ENCODE measurements at places on chromosomes 12 and 14.
A peak's percentile ranks its signal among the peaks of the same experiment; 100 is the strongest.

DNA sequence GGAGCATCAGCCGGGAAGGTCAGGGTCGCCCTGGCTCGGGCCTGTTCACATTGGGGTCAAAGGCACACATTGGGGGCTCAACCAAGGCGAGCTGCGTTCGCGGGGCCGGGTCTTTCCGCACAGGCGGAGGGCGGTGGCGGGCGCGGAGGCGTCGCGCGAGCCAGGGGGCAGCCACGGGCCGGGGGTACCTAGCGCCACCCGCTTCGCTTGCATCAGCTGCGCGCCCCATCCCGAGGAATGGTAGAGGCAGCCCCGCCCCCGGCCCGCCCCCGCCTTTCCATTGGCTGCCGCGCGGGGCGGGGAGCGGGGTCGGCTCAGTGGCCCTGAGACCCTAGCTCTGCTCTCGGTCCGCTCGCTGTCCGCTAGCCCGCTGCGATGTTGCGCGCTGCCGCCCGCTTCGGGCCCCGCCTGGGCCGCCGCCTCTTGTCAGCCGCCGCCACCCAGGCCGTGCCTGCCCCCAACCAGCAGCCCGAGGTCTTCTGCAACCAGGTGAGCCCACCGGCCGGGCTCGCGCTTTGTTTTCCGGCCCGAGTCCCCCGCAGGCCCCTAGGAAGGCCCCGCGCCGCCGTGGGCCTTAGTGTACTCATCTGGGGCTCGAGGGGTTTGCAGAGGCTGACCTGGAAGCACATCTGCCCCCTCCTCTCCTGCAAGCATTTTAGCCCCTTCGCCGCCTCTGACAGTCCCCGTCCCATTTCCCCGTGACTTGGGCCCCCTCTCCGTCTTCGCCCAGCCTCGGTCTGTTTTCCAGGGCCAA, at the start of gene ALDH2:
TSS of gene ALDH2 (plus strand) at position 326 of the 754 bp plus-strand sequence. CDS start at position 376, 50 bp downstream.
- no peak for DNase-seq

- no peak for DNase-seq
Observed at GRCh38 chr12:124188561-124189405, 106.1 kb upstream of the RFLNA start.

DNA sequence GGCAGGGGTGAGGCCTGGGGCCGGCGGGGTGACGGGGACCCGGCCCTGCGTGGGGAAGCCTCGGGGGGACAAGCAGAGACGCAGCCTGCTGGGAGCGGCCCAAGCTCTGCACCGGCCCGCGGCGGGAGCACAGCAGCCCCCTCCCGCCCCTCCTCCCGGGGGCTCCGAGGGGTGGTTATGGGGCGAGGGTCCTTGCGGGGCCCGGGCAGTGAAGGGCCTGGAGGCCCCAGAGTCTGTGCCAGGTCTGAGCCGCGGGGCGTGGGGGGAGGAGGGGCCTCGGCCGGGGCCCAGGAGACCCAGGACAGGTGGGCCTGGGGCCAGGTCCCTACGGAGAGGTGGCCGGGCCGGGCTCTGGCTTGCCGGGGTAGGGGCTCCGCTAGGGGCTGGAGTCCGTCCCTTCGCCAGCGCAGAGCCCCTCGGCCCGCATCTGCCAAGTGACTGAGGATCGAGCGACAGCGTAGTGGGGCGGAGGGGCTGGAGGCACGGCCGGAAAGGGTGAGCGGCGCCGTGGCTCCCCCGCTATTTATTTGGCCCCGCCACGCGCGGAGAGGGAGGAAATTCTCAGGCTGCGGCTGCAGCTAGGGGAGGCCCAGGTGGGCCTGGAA, 495 bp downstream of the TMEM121 start:
- no peak for DNase-seq

DNA sequence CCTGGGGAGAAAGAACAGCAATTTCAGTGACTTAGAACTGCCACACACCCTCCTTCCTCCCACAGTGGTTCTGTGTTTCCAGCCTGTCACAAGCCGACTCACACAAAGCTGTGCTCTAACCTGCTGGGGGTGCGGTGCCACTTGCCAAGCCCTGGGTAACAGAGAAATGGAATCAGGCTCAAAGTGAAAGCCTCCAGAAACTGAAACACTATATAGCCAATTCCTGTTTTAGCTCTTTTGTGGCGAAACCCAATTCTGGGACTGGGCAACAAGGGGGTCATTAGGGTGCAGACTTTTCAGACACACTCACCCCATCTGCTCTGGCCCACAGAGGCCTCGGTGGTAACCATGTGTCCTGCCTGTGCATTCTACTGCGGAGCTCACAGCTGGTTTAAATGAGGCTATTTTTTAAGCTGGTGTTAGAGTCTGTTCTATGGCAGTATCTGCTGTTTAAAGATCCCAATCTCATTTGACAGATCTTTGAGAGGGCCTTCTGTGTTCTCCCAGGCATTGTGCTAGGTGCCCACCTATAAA, 15.2 kb upstream of the ACTR6 start:
- no peak for DNase-seq

DNA sequence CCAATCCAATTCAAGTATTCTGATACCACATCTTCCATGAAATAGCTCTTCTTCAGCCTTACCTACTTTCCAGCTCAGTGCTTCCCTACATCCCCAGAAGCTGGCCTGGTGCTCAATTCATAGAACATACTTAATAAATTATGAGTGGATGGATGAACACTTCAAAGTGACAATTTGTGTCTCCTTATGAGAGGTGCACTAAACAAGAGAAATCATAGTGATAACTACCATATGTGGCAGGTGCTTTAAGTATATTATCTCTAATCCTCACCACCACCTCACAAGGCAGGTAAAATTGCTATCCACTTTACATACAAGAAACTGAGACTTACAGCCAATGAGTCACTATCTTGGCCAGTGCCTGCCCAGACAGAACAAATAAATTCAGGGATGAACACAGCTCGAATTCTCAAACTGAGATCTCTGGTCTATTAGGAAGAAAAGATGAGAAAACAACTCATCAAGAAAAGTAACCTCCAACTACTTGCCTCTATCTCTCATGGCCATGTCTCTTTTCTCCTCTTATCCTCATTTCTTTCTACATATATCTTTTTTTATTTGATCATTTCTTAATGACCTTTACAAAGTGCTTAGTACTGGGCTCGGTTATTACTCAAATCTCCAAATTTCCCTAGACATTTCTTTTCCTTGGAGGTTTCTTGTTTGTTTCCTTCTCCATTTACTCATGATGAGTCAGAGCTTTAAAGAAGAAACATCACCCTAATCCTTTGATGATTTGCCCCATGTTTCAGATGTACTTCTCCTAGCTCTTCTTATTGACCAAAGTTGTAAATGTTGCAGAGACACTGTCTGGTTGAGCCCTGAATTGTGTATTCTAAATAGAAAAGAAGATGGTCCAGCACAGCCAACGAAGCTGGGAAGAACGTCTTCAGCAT, 161.5 kb downstream of the RPS29 start:
- no peak for DNase-seq

DNA sequence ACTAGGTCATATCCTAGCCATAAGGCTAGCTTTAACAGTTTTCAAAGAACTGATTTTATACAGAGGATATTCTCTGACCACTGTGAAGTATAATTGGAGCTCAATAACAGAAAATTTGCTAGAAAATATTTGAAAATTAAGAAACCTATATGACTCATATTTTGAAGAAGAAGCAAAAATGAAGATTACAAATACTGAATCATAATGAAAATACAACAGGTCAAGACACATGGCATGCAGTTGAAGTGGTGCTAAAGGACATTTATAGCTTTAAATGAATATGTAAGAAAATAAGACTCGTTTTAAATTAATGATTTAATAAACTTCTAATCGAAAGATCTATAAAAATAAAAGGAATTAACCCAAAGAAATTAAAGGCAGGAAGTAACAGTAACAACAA, 1234.6 kb downstream of the SLC16A7 start:
- no peak for DNase-seq

GRCh38 chr12:124490584-124491305, 76.7 kb downstream of the NCOR2 start:
- no peak for DNase-seq

DNA sequence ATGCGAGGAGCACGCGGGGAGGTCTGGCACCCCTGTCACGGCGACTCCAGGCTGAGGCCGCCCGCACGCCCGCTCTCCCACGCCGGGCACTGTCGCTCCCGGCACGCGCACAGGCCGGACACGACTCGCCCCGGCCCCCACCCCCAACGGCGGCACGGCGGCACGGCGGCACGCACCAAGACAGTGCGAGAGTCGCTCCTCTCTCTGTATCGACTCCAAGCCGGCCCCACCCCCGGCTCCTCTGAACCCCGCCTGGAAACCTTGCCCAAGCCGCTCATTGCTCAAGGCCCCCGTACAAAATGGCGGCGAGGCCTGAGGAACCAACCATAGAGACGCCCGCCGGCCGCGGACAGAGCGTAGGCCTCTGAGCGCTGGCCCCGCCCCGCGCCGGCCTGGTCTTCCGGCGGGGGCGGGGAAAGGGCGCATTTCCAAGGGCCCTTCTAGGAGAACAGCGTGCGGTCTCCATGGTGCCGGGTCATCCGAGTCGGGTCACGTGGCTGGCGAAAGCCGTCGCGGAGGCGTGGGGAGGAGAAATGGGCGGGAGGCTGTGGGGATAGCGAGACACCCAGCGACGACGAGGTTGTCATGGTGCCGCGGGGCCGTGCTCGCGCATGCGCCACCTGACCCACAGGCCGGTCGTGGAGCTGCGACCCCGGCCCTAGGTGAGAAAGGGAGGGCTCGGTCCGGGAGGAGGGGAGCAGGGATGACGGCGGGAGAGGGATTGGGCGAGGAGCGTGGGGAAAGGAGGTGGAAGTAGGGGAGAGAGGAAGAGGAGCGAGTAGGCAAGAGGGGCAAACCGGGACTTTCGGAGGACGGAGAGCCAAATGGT, at the start of gene CIPC:
TSS of gene CIPC (plus strand) at position 559 of the 829 bp plus-strand sequence. CDS start 7,451 bp downstream, outside the sequence.
- peak; percentile 99 for DNase-seq

- no peak for DNase-seq
Observed at GRCh38 chr12:86948851-86949250, 692.7 kb upstream of the MGAT4C start.

DNA sequence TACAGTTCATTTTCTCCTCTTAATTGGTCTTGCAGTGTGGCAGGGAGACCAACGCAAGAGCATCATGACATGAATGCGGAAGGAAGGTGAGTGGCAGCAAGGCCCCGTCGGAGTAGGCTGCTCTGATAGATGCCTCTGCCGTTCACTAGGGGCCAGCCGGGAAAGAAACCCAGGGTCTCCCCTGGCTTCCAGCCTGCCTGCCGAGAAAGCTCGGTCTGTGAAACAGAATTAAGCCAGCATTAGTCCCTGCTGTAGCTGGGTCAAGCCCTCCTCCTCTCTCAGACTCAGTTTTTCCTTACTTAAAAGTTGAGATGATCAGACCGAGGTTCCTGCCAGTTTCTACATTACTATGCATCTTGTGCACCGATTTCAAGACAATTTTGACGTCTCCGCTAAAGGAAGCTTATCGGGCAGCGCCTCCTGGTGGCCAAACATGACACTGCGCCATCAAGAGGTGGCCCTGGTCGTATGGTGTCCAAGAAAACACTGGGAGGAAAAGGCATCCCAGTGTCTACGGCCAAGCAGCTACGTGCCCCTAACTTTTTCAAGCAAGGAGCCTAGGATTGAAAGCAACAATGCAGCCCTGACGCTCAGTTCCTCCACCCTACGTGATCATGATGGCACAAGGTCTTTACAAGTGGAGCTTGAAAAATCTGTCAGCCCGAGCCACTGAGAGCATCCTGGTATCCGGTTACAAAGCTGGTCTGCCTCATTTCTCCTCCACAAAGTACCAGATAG, 131.6 kb downstream of the KSR2 start:
- DNase-seq = peak; percentile 38

GRCh38 chr14:29380826-29381225, 546.8 kb downstream of the PRKD1 start:
- DNase-seq = no peak

GRCh38 chr14:91509083-91509877, 830 bp downstream of the PPP4R3A start:
- no peak for DNase-seq

GRCh38 chr12:44551631-44552030, 324.5 kb downstream of the NELL2 start:
- no peak for DNase-seq

GRCh38 chr14:103627073-103628025, 1.7 kb upstream of the KLC1 start:
- no peak for DNase-seq

GRCh38 chr12:113167868-113168267, 17.4 kb downstream of the DDX54 start:
- no peak for DNase-seq

GRCh38 chr14:33404964-33405574, 466.4 kb downstream of the NPAS3 start:
- DNase-seq = no peak

GRCh38 chr12:24418157-24418556, 468.7 kb upstream of the SOX5 start:
- DNase-seq = no peak

DNA sequence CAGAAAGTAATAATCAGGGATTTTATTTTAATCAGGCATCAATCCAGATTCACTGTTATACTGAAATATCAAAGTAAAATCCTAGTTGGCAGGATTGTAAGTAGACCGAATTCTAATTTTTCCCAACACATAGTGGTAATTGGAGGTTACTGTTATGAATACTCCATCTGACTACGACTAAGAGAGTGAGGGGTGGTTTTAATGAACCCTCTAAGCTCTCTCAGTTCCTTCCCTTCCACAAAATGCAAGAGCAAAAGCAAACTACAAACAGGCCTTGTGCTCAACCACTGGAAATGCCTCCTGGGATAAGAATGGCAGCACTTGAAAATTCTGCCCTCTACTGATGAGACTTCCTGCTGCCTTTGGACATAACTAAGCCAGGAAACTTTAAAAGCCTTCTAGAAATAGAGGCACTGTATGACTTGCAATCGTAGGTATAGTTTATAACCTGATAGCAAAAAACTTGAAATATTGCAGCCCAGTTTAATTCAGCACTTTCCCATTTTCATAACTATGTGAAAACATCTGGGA, 184.8 kb downstream of the SLC16A7 start:
- no peak for DNase-seq

DNA sequence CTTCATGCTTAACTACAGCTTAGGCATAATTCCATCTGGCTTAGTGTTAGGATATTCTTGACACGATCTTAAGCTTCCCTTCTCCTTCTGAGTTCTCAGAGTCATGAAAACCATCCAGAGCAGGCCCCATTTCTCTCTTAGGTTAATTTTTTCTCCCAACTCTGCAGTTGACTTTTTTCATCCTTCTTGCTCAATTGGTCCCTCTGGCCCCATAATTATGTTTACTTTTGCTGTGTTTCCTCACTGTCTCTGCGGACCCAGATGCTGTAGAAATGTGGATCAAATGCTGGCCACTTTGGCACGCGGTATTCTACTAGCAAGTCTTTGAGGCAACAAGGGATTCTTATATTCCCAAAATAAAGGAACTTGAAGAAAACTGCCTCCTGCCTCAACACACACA, 9.5 kb downstream of the TMEM132C start:
- no peak for DNase-seq

DNA sequence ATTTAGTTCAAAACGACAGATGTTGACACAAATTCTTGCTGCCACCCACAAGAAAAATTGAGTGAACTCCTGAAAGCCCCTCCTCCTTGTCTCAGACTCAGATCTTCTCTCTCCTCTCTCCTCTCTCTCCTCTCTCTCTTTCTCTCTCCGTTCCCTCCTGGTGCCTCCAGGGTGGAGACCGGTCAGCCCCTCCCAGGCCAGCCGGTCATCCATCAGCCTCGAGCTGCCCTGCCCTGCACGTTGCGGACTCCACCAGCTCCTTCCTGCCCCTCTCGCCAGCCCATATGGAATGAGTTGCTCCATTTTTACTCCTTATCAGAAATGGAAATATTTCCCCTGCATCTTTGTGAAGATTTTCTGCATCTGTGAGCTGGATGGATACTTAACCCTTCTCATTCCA, 103.8 kb downstream of the TBX5 start:
- no peak for DNase-seq

GRCh38 chr12:77878901-77879300, 48.2 kb downstream of the NAV3 start:
- no peak for DNase-seq

- no peak for DNase-seq
Observed at GRCh38 chr12:78555802-78556201, 308.8 kb upstream of the SYT1 start.
